Stimulated activated CD8-positive, alpha-beta memory T cell treated with anti-CD3 and anti-CD28 coated beads, Interleukin-7, amount 100 ng/mL, for 4 hours (primary cell): ENCODE measurements at places on chromosomes 13 and 19.

GRCh38 chr13:57629821-57630235 lies 1.7 kb upstream of the PCDH17 start:
- no peak for DNase-seq

DNA sequence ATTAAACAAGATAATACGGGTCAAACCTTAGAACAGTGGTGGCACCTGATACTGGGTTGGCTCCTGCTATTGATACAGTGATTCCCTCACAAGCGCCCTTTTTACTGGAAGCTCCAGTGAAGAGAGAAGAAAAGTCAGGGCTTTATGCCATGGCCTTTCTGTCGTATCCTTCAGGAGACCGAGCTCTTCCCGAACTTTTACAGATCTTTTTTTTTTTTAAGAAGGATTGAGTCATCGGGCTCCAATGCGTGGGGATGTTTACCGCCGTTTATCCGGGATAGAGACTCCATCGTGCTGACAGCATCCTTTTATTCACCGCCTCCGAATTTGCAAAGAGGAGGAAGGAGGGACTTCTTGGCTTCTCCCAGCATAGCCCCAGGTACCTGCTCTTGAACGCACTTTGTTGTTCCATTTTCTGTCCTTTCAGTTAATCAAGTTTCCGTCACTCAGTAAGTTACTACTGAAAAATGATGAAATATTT lies 574 bp downstream of the ZNF227 start:
- no peak for DNase-seq

GRCh38 chr13:25210842-25211569 lies 38.9 kb upstream of the AMER2 start:
- DNase-seq, result no peak

DNA sequence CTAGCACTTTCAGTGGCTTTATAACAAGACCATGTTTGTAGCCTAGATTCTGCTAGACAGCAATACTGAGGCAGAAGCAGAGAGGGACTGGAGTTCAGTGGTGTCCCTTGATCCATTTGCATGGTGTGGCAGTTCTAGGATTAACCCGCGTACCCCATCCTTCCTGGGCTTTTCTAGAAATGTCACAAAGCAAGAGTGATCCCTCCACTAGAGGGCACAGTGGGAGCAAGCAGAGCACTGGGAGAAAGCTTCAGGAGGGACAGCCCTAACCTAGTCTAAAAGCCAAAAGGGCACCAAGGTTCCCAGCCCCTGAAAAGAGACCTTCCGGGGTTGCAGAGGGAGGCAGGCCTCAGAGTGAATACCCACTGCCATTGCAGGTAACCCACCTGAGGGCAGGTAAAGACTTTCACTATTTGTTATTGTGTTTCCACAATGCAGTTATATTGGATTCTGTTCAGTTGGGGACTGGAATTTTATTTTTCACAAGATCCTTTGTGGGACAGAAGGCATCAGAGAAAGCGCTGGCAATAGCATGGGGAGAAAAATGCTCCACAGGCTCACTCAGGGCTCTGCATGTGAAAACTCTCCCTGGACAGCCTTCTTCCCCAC lies 170.6 kb downstream of the FLT1 start:
- DNase-seq, result peak; percentile 12

DNA sequence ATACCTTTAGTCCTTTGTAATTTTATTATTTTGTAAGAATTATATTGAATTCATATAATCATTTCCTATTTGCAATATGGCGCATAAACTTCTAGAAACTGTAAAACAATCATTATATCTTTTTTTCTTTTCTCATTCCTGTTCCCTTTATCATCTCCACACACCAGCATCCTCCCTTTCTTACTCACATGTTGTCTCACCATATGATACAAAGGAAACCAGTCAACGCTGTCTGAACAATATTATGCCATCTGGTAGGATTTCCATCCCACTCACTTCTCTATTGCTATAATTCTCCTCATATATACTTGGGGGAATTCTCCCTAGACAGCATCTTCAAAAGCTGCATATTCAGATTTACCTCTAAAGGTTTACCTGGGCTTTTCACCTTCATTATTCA lies 389.8 kb downstream of the NDFIP2 start:
- DNase-seq, result no peak
